ENCODE measurements at places on chromosomes 1 and 21.

DNA sequence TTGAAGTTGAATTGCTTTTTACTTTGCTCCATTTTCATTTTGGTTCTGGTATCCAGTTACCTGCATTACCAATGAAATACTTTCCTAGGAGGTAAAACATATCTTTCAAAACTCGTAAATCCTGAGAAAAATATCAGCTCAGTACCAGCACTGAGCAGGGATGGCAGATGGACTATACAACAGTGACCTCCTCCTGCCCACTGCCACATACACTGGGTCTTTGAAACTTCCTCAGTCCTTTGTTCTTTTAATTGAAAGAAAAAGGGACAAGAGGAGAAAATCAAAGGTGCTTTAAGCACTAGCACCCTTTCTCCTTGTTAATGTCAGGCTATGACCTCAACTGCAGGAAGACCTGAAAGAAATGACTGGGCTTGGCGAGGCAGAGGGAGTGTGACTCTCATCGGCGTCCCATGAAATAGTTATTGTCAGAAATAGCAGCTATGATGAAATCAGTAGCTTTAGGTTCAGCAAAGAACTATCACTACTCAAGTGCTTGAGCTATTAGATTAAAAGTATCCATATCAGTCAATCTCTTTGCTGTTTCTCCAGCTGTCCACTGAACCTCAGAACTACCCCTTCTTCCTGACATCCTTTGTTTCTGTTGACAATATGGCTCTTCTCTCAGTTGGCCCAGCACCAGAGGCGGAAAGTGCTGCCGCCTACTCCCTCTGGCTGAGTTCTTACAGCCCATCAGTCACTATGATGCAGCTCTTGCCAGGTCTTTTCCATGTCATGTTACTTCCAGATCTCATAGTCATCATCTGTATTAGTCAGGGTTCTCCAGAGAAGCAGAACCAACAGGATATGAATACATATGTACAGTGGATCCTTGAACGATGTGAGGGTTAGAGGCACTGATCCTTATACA lies 207.0 kb upstream of the MAP1LC3C start:
- DNase-seq: no peak

DNA sequence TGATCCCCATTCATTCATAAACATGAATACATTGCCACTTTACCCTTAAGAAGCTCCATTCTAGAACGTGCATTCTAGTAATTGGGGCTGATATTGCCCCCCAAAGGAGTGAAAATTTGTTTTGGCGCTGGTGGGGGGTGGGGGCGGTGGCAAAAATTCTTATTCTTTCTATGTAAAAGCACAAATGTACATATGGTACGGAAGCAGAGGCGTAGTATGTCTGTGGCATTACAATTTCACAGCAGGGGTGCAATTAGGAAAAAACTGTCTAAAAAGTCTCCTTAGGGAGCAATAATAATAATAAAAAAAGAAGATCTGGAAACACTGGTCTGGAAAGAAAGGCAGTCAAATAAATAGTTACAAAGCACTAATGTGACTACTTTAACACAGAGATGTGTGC lies 40.4 kb upstream of the TMEM51 start:
- DNase-seq: no peak

DNA sequence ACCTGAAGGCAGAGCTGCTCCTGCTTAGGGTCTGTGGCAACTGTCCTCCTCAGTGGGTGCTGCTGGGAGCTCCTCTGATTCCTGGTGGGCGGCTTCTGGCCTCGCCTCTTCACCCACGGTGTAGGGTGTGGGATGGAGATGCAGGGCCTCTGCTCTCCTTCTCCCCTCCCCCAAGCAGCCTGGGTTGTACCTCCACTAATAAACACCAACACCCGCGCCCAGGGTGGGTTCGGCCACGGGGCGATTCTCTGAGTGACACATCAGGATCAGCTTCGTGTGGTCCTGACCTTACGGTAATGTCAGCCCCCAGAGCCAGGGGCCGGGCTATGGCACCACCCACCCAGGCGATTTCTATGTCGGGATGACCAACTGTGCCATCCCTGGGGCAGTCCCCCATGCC lies 23.7 kb downstream of the KRTAP10-1 start:
- no peak for DNase-seq

GRCh38 chr1:245056913-245057312 lies 97.9 kb upstream of the KIF26B start:
- no peak for DNase-seq

GRCh38 chr1:43614891-43615290 lies 35.1 kb upstream of the KDM4A start:
- no peak for DNase-seq

DNA sequence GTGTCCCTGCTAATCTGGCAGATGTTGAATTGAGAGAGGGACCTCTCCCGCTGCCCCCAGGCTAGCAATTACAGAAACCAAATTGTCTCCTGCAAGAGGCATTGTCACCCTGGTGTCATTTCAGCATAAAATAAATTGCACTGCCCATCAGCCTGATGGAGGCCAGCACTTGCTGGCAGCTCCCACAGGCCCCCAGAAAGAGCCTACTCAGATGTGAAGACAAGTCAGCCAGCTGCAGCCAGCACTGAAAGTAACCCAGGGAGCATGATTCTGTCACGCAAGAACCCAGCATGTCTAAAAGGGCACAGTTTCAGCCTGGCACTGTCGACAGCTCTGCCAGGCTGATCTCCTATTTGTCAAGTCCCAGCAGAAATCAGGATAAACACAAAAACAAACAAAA lies 110.3 kb upstream of the CTTNBP2NL start:
- no peak for DNase-seq

GRCh38 chr1:93715529-93716126 lies 34.0 kb upstream of the BCAR3 start:
- no peak for DNase-seq

GRCh38 chr21:33824156-33824941 lies 91.3 kb downstream of the ATP5PO start:
- no peak for DNase-seq

DNA sequence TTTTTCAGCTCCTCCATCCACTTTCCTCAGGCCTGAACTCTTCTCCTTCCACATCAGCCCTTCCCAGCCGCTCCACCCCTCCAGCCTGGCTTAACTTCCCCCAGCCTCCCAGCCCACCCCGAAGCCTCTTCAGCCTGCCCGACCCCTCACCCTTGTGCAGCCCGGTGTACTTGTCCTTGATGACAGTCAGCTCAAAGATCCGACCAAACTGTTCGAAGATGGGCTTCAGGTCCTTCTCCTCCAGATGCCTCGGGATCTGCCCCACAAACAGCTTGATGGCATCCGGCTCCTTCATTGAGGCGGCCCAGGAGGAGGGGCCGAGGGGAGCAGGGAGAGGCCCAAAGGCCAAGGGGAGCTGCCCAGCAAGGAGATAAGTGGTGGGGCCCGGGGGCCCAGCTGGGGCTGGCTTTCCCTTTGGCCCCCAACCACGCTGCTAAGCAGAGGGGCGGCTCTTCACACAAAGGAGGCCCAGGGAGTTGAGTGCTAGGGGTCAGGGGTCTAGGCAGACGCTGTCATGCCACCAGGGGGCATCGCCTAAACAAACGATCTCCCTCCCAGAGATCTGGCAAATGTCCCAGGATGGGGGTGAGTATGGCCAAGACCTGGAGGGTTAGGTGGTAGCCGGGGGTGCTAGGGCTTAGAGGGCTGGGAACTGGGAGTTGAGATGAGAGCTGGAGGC lies 738 bp downstream of the CELF3 start:
- DNase-seq: no peak

DNA sequence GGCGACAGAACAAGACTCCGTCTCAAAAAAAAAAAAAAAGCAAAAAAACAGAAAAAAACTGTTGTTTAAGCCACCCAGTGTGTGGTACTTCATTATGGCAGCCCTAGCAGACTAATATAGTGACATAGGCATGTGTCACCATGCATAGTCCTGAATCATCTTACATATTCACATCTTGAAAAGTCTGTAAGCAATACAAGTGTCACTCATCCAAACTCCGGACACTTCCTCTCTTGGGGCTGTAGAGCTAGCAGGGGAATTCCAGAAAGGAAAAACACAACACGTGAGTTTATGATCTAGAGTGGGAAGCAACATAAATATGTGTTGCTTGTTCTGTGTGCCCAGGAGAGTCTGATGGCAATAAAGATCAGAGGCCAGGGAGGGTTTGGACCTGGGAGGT lies 81.6 kb upstream of the KCNE2 start:
- no peak for DNase-seq

GRCh38 chr1:221394011-221394544 lies 347.8 kb downstream of the DUSP10 start:
- DNase-seq: no peak

DNA sequence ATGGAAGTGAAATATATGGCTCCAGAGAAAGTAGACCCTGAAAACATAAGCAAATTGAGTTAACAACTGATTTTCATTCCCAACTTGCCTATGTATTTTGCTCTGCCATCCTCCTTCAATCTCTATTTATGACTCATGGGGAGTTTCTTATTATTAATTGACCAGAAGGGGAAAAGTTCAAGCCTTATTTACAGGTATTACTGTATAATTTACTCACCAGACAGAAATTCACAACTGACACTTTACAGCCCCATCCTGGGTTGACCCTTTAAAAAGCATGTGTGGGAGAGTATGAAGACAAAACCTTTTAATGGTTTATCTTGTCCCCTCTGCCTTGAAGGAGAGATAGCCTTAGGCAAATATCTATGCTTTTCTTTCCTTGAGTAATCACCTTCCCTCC lies 39.8 kb upstream of the C1orf53 start:
- DNase-seq: no peak

- DNase-seq: no peak
Measured at GRCh38 chr1:41641941-41642527, 157.6 kb upstream of the EDN2 start.

Measured in GM12892 (cell line).